Retinal pigment epithelial cell (primary cell): ENCODE measurements at places on chromosomes 1 and 21.

- no peak for DNase-seq
These were observed 56.6 kb downstream of the AGPAT3 start for GRCh38 chr21:43921571-43921978.

GRCh38 chr1:54564312-54565112, 16.5 kb downstream of the ACOT11 start:
- DNase-seq = no peak

DNA sequence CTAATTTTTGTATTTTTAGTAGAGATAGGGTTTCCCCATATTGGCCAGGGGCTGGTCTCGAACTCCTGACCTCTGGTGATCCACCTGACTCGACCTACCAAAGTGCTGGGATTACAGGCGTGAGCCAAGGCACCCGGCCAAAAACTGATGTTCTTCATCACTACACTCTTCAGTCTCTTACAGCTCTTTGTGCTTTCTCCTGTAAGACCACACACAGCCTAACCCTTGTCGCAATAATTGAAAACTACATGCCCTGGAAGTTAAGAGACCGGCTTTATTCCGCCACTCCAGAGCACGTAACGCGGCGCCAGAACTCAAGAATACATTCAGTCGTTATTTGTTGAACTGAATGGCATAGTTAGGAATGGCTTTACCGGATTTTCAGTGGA, 552 bp downstream of the GPATCH4 start:
- no peak for DNase-seq

- peak; percentile 96 for DNase-seq
These were observed 11.6 kb upstream of the SPEN start for GRCh38 chr1:15835741-15836510.

DNA sequence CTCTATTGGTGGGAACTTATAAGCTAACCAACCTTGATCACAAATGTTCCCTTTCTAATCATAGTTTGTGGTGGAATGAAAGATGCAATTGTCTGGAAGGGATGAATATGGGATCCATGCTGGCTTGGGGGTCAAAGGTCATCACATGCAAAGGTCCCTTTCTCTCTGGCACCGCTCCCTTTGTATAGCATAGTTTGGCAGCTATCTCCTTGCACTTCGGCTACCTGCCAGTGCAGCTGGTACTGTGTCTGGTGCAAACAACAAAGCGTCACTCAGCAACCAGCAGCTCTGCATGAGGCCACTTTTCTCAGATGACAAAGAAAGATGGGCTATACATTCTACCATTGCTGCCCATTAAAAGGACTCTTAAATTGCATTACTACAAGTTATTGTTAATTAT, 188.2 kb upstream of the NFIA start:
- no peak for DNase-seq

DNA sequence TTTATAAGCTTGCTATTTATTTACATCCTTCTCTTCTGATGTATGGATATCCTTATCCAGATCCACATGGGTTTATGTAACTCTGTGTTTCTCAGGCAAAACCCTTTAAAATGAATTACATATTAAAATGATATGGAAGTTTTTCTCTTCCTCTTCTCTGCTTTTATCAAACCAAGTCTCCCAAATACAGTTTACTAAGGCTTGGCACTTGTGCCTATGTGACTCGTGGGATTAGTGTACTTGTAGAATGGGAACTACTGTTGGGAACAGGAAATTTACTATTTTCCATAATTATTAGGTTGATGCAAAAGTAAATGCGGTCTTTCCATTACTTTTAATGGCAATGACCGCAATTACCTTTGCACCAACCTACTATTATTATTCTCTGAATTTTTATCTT, 14.8 kb downstream of the SIM2 start:
- peak; percentile 12 for DNase-seq

DNA sequence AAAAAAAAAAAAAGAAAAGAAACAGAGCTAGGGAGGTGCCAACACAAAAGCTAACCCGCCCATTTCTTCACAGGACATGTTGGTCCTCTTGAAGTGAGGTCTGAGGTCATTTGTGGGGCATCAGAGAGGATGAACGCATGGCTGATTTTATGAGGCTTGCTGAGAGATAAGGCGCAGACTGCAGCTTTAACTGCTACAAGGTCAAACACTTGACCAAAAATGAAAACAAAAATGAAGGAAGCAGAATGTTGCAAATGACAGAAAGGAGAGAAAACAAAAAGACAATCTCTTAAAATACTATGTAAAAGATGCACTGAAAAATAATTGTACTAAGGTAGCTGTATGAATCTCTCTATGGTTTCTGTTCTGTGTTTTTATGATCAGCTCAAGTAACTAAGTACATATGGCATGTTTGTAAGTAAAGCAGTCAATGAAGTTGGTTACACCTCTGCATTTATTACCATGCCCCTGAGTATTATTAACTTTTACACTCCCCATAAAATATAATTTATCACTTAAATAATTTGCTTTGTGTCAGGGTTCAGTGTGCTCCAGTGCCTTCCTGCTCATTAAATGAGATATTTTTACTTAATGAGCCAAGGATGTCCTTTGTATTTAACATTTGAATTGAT, 249.1 kb upstream of the NR5A2 start:
- DNase-seq = no peak

DNA sequence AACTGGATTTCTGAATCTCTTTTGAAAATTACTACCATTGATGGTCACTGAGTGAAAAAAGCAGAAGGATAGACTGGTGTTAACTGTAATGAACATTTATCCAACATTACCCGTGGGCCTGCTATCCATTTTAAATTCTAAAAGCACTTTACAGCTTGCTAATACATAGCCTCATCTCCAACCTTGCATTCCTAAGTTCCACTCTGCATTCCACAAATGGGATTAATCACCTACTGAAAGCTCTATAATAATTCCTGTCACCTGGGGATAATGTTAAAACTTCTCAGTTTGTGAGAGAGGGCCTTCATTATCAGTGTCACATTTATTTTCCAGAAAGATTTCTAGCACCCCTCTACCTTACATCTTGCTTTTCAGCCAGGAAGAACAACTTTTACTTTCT, 38.2 kb downstream of the PTPRC start:
- no peak for DNase-seq

DNA sequence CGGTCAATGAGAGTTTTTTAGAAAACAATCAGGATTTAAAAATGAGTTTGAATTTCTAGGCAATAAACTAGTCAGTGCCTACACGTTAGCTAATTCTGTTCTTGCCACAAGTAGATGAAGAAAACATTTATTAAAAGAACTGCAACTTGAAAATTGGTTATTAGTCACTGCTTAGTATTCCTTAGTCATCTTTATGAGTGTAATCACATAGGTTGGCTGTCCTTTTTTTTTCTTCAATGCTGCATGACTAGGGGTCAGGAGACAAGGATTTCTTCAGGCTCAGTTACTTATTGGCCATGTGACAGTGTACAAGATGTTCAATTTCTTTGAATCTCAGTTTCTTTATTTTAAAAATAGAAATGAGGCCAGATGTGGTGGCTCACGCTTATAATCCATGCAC, 17.1 kb downstream of the SOAT1 start:
- DNase-seq = peak; percentile 92

DNA sequence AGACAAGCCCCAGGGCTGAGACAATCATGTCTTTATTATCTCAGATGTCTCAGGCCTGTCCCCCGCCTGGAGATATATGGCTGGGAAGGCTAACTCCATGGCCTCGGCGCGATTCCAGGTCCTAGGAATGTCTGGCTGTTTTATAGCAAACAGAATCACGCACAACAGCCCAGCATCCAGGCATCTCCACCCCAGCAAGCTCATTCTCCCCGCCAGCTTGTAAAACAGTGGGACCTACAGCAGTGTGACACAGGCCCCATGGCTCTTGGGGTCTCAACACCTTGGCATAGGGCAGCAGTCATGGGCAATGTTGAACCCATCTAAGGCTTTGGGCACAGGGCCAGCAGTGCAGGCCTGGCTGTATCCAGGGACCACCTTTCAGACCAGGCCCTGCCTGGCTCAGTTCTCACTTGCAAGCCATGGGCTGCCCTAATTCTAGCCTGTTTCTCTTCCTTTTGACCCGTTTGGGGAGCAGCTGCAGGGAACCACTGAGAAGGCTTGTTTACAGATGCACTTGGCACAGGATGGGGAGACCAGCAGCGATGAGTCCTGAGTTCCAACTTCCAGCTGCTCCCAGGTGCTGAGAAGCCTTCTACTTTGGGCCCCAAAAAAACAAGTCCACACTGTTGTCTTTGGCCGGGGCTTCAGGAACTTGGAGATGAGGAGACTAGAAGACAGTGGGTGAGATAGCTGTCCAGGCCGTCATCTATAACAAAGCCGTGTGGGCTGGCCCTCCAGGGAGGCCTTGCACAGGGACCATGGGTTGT, 34.4 kb downstream of the WNT4 start:
- no peak for DNase-seq

DNA sequence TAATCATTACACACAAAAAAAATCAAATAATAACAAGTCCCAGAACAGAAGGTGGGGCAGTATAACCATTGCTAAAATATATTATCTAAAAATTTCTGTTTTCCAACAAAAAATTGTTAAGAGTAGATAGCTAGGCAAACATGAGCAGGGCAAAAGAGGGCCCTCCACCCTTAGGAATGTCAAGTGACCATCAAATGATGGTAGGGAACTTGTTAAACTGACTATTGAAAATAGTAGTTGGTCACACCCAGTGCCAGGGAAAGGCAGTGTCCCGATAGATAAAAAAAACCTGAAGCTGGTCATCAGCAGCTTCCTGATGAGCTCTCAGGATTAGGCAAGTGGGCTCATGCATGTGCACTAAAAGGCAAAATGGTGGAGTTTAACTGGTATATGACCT, 18.4 kb upstream of the COP1 start:
- DNase-seq = no peak

DNA sequence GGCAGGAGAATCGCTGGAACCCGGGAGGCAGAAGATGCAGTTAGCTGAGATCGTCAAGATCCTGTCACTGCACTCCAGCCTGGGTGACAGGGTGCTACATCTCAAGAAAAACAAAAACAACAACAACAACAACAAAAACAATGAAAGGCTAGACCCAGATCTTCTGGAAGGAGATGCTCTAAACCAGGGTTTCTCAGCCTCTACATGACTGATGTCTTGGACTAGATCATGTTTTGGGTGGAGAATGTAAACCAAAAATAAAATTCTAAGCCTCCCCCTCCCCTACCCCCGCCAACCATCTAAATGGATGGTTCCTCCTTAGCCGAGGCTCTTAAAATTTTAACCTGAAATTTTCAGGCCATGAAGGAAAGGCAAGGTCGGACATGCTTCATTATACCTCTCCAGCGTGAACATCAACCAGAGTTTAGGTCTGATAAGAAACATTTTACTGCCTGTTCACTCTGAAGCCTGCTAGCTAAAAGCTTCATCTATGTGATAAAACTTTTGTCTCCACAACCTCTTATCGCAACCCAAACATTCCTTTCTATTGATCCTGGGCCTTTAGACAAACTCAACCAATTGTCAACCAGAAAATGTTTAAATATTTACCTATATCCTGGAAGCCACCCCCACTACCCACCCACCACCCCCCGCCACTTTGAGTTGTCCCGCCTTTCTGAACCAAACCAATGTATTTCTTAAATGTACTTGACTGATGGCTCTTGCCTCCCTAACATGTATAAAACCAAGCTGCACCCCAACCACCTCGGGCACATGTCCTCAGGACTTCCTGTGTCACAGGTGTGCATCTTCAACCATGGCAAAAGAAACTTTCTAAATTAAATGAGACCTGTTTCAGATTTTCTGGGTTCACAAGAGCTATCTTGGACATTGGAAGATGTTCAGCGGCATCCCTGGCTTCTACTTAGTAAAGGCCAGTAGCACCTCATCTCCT, 1.9 kb upstream of the CAPN2 start:
- DNase-seq = no peak

DNA sequence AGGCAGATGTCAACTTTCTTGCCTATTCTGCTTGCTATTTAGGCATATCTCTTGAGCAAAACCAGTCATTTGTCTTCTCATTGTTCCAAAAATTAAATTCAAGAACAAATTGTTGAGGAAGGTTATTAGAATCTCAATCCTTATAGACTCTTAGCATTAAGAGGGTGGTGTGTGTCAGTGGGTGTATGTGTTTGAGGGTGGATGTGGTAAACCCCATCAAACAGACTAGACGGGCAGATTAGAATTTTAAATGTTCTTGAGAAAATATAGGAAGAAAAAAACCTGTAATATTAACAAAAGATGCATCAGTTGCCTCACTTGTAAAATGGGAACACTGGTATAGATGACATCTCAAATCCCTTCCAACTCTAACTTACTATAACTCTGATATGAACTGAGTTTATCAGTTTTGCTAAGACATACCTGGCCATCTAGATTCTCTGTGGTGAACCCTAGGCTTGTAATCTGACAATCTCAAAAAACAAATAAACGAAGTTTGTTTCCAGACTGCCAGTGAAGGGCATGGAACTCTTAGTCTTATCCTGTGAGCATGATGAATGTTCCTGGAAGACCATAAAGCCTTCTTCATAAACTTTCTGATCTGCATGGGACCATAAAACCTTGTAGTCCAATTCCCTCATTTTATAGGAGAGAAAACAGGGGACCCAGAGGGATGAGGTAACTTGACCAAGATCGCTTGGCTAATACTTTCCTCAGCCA, 176.3 kb upstream of the SGIP1 start:
- no peak for DNase-seq

GRCh38 chr1:79695138-79695537, 688.6 kb upstream of the ADGRL4 start:
- DNase-seq = no peak

DNA sequence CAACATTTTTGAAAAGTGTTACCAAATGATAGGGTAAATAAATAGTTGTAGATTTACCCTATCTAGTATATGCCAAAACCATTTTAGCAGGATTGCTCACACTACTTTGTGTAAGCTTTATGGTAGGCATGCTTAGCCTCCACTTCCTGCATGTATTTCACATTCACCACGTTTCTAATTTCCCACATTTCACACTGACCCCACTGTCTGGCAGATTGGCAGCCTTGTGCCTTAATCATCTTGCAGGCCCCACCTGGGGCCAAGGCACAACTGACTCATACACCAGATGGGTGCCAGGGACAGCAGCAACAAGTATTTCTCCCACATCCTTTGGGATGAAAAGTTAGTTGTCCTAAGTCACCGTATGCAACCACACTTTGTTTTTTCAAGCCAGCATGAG, 21.2 kb upstream of the CENPF start:
- DNase-seq = no peak
